ENCODE measurements at places on chromosomes 2 and 18.

GRCh38 chr2:132400169-132400900 lies 16.3 kb upstream of the GPR39 start:
- no peak for DNase-seq

- no peak for DNase-seq
Observed at GRCh38 chr2:229033816-229034215, 237.3 kb downstream of the PID1 start.

DNA sequence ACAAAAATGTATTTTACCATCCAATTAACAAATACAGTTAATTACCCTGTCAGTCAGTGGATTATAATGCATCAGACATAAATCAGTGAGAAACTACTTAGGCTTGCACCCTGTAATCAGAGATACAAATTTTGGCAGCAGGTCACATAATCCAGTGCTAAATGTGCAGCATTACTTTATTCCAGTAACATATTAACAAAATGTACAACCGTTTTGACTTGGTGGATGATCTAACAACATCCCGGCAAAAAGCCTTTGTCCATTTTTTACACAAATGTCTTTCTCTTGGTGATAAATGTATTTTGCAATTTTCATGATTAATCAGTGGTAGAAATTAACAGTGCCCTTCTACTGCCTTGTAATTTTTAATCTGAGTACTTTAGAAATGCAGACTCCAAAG lies 162.8 kb downstream of the LRP1B start:
- no peak for DNase-seq

GRCh38 chr2:63301481-63301880 lies 250.9 kb downstream of the OTX1 start:
- DNase-seq: no peak

GRCh38 chr2:234797566-234798250 lies 154.1 kb upstream of the SH3BP4 start:
- DNase-seq: no peak

DNA sequence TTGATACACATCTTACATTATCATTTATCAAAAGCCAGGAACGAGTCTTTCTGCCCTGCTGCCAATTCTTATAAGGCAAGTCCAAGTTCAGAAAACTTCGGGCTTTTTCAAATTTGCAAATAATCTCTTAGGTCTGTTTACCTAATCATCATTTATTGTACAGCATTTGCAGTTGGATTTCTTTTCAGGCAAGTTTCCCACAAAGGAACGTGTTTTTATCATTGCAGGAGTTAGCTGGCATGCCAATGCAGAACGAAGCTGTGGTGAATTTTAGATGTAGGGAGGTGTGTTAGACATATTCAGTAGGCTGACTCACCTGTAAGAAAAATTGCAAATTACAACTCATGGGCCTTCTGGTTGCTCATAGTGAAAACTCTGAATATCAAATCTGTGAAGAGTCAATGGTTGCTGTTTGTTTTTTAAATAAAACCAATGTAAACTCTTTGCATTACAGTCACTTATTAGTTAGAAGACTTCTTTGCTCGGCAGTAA lies 209.6 kb downstream of the SRBD1 start:
- DNase-seq: no peak

- DNase-seq: no peak
Observed at GRCh38 chr18:66495844-66496243, 108.0 kb downstream of the CDH19 start.

GRCh38 chr2:208370881-208371633 lies 35.5 kb upstream of the PTH2R start:
- DNase-seq: no peak

- no peak for DNase-seq
Observed at GRCh38 chr18:24930971-24931370, 421.0 kb downstream of the ZNF521 start.
